ENCODE measurements at places on chromosomes 16 and 17. TPM values are rescaled to one million over a fixed set of nuclear protein-coding genes. Genes with fewer than 3 reads are reported as not detected.

C16orf54 gene
- not detected for total RNA-seq

TMC7 gene
- total RNA-seq: 0.87 TPM

KRT13 gene
- total RNA-seq: not detected

PHOSPHO1 gene
- 0.12 TPM for total RNA-seq

PRCD gene
- total RNA-seq: 1.1 TPM

ANKRD40 gene
- 32.6 TPM for total RNA-seq

DHX38 gene
- total RNA-seq: 117 TPM

AHSP gene
- total RNA-seq: not detected

MT4 gene
- not detected for total RNA-seq

NT5C gene
- 44.3 TPM for total RNA-seq

GCGR gene
- not detected for total RNA-seq

NTN3 gene
- total RNA-seq: 0.40 TPM

TNP2 gene
- total RNA-seq: under 0.01 TPM

CCL17 gene
- not detected for total RNA-seq

KRT31 gene
- total RNA-seq: not detected

THUMPD1 gene
- total RNA-seq: 40.4 TPM

RHBDL1 gene
- total RNA-seq: 4.2 TPM

MAPT gene
- 0.19 TPM for total RNA-seq

NOL11 gene
- 21.6 TPM for total RNA-seq

PFAS gene
- 14.8 TPM for total RNA-seq
